ENCODE measurements at places on chromosomes 11 and 22. TPM values are rescaled to one million over a fixed set of nuclear protein-coding genes. Genes with fewer than 3 reads are reported as not detected.

DNA sequence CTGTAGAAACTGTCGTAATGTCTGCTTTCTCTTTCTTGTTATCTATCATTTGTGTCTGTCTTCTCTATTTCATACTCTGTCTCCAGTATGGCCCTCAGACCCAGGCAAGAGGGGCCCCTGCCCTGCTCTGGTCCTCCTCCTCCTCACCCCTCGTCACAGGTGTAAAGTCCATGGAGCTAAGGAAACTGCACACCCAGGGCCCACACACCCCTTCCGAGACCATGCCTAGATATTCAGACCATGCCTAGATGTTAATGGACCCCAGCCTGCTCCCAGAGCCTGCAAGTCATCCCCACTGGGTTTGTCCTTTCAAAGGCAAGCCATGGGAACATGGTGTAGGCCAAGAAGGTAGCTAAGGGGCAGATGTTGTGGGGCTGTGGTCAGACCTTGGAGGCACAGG, 24.1 kb upstream of the ANO1 start:
- no peaks in the 10 kb centered on the region for H3K36me3 ChIP-seq
- peaks cover 20% of the 10 kb centered on the region for H3K27me3 ChIP-seq
- no peak overlapping the region for H3K4me3 ChIP-seq
- H3K27ac ChIP-seq: no peak overlapping the region
- DNase-seq: no peak

DNA sequence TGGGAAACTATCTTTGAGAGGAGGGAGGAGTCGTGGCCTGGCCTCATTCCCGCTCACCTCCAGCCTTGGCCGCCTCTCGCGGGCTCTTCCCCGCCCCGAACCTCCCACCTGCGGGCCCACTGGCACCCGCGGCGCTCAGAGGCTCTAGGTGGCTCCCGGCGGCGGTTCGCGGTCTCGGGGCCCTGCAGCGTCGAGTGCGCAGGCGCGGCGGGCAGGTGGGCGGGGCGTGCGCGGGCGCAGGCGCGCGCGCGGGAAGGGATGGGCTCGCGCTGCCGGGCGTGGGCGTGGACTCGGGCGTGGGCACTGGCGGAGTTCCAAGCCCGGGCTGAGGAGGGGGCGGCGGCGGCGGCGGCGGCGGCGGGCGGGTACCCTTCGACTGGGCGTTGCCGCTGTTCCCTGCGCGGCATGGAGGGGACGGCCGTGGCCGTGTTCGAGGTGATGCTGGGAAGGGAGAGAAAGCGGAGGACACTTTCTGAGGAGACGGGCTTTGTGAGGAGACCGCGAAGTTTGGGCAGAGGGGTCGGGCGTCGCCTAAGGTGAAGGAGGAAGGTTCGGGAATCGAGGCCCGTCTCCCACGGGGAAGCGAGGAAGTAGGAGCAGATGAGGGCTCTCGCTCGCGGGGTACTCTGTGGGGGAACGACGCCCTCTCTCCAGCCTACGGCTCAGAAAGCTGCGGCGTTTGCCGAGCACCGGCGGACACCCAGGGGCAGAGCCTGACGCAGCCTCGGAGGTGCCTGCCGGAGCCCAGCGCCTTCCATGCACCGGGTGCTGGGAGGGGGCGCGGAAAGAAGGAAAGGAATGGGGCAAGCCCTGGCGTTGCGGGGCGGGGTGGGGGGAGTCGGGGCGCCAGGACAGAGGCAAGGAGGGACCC, 15.7 kb upstream of the SPTBN2 start:
- no peaks in the 10 kb centered on the region for H3K36me3 ChIP-seq
- H3K27me3 ChIP-seq: no peaks in the 10 kb centered on the region
- no peaks in the 10 kb centered on the region for H3K4me1 ChIP-seq

- H3K27me3 ChIP-seq: peaks cover 44% of the 10 kb centered on the region
- H3K27ac ChIP-seq: no peak overlapping the region
- H3K36me3 ChIP-seq: no peaks in the 10 kb centered on the region
- no peak for DNase-seq
Measured at GRCh38 chr22:19716041-19716828, 1.9 kb downstream of the SEPTIN5 start.

TUB gene
- total RNA-seq: 0.55 TPM

GRCh38 chr11:91158891-91159537, 936.2 kb upstream of the CHORDC1 start:
- H3K36me3 ChIP-seq: no peaks in the 10 kb centered on the region
- no peak overlapping the region for H3K4me3 ChIP-seq
- H3K27me3 ChIP-seq: no peaks in the 10 kb centered on the region
- H3K4me1 ChIP-seq: no peaks in the 10 kb centered on the region
- no peak for DNase-seq
- no peak overlapping the region for H3K27ac ChIP-seq

DNA sequence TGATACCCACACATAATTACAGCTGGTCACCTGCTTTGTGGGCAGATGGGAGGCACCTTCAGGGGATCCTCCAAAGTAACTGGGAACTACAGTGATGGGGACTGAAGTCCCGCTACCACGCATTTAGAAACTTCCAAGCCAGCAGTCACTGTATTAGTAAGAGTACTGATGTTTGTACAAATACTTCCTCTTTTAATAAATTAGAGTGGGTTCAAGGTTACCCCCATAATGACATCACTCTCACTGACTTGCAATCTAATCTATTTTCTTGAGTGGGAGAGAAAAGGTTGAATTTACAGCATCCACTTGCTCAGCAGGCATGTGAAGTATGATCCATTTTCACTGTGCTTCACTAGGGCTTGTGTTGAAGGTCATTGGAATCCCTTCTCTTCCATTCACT, 72.1 kb upstream of the TIMP3 start:
- H3K4me1 ChIP-seq: peaks cover 5% of the 10 kb centered on the region

DNA sequence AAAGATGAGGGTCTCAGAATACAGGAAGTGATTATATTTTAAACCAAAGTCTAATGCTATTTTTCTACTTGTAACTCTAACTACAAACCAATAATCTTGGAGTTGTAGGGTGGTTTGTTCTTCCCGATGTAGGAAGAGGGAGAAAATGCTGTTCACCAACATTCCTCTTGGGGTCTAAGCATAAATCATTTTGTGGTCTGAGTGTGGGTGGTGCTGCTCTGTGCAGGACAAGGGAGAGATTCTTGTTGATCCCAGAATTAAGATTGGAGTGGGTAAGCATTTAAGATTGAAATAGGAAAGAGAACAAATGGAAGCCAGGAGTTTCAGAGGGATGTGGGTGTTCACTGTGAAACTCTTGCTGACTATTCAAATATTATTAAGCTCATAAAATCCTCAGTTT, 38.6 kb upstream of the MMP13 start:
- no peak overlapping the region for H3K27ac ChIP-seq
- peaks cover 15% of the 10 kb centered on the region for H3K27me3 ChIP-seq
- no peaks in the 10 kb centered on the region for H3K4me1 ChIP-seq
- H3K36me3 ChIP-seq: no peaks in the 10 kb centered on the region

EHF gene
- total RNA-seq: not detected

CCDC89 gene
- total RNA-seq: not detected

PRDM11 gene
- 1.9 TPM for total RNA-seq

DNA sequence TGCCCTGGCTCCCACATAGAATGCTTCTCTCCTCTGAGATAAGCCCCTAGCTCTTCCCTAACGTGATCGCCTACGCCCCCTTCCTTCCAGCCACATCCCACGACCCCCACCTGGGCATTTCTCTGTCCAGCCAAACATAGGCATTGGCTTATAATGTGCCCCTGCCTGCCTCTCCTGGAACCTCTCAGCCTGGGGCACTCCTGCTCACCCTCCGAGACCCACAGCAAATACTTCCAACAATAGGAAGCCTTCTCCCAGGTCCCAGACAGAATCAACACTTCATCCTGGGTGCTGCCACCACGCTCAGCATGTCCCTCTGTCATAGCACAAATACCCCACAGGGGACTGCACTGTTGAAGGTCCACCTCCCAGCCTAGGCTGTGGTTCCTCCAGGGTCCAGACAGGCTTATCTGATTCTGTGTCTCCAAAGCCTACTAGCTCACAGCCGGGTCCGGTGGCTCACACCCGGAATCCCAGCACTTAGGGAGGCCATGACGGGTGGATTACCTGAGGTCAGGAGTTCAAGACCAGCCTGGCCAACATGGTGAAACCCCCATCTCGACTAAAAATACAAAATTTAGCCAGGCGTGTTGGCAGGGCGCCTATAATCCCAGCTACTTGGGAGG, 24.2 kb upstream of the TMPRSS4 start:
- peaks cover 7% of the 10 kb centered on the region for H3K27me3 ChIP-seq
- H3K27ac ChIP-seq: peak overlapping the region; percentile 81
- H3K4me3 ChIP-seq: no peak overlapping the region
- H3K36me3 ChIP-seq: no peaks in the 10 kb centered on the region
- peaks cover 47% of the 10 kb centered on the region for H3K4me1 ChIP-seq

DNA sequence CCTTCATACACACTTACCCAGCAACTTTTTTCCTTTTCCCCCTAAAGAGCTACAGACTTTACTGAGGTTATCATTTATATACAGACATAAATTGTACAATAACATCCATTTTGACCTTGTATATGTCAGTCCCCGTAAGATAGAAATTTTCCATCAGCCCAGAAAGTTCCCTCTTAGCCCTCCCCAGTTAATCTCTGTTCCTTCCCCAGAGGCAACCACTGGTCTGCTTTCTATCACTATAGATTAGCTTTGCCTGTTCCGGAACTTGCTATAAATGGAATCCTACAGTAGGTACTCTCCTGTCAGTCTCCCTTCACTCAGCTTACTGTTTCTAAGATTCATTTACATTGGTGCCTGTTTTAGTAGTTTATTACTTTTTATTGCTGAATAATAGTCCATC, 54.9 kb downstream of the TSPAN18 start:
- no peaks in the 10 kb centered on the region for H3K27me3 ChIP-seq
- H3K4me1 ChIP-seq: no peaks in the 10 kb centered on the region
- no peak overlapping the region for H3K4me3 ChIP-seq
- DNase-seq: no peak

OR6A2 gene
- 0.53 TPM for total RNA-seq

DDIAS gene
- total RNA-seq: 18.2 TPM

DNA sequence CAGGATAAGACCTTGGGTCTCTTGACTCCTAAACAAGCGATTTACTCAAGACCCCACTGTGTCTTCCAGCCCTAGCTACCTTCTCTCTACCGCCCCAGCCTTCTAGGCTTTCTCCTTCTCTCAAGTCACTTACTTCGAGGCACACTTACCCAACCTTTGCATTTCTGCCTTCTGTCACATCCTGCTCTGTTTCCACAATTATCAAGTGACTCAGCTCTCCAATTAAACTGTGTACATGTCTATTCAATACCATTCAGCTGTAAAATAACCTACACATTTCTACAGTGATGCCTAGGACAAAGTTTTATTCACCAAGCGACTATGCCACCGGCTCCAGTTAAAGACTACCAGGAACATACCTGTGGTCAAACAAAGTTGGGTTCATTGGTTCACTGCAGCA, 69.0 kb downstream of the LARGE1 start:
- no peak for DNase-seq
- no peaks in the 10 kb centered on the region for H3K36me3 ChIP-seq
- no peak overlapping the region for H3K27ac ChIP-seq
